Activated T-cell treated with anti-CD3 and anti-CD28 coated beads, Interleukin-2, amount 50 U/mL, for 72 hours (primary cell): ENCODE measurements at places on chromosomes 5 and 9. TPM values are rescaled to one million over a fixed set of nuclear protein-coding genes. Genes with fewer than 3 reads are reported as not detected.
A peak's percentile ranks its signal among the peaks of the same experiment; 100 is the strongest.

NR5A1 gene
- total RNA-seq, result 0.07 TPM

DNA sequence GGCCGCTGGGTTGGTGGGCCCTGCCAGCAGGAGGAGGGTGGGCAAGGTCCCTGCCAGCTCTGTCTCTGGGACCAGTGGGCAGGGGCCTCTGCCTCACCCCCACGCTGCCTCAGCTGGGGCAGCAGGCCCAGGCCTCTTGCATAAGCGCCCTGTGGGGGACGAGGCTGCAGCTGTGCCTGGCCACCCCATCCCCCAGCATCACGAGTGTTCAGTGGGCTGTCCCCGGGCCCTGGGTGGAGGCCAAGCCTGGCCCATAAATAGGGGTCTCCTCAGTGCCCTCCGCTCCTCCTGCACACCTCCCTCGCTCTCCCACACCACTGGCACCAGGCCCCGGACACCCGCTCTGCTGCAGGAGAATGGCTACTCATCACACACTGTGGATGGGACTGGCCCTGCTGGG, at the start of gene PTGDS:
Gene PTGDS (plus strand): TSS at position 282 of the 400 bp plus-strand sequence. CDS start 75 bp downstream, at position 357.
- DNase-seq, result no peak

LCN15 gene
- total RNA-seq, result not detected

FAM81B gene
- not detected for total RNA-seq

DNA sequence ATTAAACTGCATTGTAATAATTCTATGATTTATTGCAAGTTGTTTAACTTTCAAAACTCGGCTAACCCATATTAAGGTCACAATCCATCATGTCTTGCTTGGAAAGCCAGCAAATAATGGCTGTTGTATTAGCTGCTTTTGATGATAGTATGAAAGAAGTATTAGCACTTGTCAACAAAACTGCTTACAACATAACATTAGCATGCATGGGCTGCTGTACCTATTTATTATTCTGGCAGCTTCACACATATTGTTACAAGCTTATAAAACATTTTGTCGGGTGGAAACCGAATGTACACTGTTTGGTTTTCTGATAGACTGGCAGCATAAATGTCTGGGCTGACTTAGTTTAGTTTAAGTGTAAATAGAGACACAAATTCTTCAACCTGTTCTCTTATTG, 378.3 kb downstream of the KIAA0825 start:
- DNase-seq, result no peak

PLAC8L1 gene
- 0.42 TPM for total RNA-seq

DNA sequence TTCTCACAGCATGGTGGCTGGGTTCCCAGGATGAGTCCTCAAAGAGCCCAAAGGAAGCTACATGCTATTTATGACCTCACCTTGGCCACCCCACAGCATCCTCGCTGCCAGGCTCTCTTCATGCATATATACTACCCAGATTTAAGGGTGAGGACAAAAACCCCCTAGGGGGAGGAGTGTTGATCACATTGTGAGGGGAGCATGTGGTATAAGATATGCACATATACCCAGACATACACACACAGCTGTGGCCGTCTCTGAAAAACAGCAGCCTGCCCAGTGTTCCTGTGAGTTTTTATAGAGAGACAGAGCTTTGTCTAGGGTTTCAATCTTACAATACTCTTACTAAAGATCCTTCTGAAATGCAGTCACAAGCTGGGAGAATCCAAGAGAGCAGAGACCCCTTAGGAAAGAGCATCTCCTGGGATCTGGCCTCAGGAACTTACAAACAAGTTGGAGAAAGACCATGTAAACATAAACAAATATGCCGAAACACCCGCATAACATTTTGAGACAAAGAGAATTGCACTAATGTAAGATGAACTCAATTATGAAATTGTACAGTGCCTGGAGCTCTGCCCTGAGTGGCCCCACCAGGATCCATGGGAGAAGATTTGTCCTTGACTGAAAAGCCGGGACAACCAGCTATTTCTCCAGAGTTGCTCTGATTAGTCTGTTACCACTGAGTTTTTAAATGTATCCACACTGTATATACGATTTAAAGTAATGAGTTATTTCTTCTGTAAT, 146.4 kb downstream of the GADD45G start:
- DNase-seq, result no peak

CXCL14 gene
- not detected for total RNA-seq

SERF1B gene
- total RNA-seq, result 18.4 TPM

MCTP1 gene
- total RNA-seq, result 0.28 TPM

GRCh38 chr5:180090098-180090768, 18.7 kb upstream of the RNF130 start:
- peak; percentile 85 for DNase-seq

DNA sequence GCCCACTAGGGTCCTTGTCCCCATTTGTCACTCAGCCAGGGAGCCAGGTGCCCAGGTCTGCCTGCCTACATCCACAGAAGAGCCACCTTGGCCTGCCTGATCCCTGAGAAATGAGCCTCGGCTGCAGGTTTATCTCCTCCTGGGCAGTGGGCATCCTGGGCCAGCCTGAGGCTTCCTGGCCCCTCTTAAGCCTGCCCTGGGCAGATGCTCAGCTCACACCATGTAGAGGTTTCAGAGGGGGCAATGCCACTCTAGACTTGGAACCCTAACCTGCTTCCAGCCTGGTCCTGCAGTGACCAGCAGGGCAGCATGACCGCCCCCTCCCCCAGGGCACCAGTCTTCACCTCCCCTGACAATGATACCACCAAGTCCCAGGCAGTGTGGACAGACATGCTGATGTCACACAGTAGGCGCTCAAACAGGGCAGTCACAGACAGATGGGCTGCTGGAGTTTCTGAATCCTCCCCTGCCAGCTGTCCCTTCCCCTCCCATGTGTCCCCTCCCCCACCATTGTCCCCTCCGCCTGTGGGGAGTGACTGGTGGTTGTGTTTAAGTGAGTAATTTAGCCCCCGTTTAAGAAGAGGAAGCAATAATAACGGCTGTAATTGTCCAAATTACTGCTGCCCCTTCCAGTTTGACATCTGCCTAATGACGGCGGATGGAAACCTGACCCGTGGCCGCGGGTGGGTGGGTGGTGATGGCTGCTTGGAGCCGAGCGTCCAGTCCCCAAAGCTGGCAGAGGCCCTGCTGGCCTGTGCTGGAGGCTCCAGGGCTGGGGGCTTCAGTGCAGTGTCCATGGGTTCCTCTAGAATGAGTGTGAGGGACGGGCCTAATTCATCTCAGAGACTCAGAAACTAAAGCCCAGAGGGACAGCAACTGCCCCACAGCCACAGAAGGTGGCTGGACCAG, 147.7 kb downstream of the BARX1 start:
- DNase-seq, result no peak

- no peak for DNase-seq
These were observed 17.2 kb upstream of the NFIB start for GRCh38 chr9:14331120-14331519.

- no peak for DNase-seq
These were observed 38.4 kb upstream of the SMIM15 start for GRCh38 chr5:61200582-61201155.

GRCh38 chr5:178115136-178115813, 1.9 kb downstream of the N4BP3 start:
- DNase-seq, result no peak

- no peak for DNase-seq
These were observed 24.0 kb downstream of the TMEM161B start for GRCh38 chr5:88244686-88245085.

GRCh38 chr5:137268646-137269045, 230.5 kb downstream of the SPOCK1 start:
- DNase-seq, result no peak
